NCI-H524 (cell line): ENCODE measurements at places on chromosomes 12 and 14.

GRCh38 chr14:23605931-23606585 is 27.5 kb upstream of the JPH4 start:
- no peak for DNase-seq

- DNase-seq: no peak
These were observed 453.7 kb upstream of the RGS6 start for GRCh38 chr14:71478542-71478941.

GRCh38 chr12:58819985-58820384 is 100.3 kb downstream of the LRIG3 start:
- DNase-seq: no peak

DNA sequence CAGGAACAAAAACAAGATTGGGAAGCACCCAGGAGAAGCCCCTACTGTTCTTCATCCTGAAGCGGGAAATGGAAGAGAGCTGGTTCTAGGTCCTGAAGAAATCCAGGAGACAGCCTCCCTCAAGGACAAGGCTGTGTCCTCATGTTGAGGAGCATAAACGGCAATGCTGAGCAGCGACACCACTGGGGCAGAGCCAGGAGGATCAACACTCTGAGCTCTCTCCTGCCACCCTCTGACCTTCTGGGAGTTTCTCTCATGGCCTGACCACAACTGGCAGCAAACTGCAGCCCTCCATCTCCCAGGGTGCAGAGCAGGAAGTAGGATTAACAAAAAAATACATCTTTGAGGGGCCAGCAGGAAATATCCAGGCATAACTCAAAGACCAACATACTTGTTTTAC is 1292.2 kb upstream of the TMEM132C start:
- no peak for DNase-seq

DNA sequence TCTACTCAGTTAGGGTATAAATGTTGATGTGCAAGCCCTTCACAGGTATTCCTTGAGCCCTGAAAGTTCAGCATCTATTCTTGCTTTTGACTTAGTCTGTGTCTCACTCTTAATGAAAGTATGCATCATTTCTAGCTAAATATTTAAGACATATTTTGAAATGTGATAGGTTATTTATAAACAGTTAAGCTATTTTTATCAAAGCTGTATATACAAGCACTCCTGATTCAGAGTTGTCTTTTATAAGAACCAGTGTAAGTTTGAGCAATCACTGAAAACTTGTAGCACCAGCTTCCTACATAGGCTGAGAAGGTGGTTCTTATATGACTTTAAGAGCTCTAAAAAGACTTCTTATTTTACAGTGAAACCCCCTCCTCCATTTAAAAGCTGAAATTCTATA is 98.6 kb downstream of the MYF5 start:
- DNase-seq: no peak

DNA sequence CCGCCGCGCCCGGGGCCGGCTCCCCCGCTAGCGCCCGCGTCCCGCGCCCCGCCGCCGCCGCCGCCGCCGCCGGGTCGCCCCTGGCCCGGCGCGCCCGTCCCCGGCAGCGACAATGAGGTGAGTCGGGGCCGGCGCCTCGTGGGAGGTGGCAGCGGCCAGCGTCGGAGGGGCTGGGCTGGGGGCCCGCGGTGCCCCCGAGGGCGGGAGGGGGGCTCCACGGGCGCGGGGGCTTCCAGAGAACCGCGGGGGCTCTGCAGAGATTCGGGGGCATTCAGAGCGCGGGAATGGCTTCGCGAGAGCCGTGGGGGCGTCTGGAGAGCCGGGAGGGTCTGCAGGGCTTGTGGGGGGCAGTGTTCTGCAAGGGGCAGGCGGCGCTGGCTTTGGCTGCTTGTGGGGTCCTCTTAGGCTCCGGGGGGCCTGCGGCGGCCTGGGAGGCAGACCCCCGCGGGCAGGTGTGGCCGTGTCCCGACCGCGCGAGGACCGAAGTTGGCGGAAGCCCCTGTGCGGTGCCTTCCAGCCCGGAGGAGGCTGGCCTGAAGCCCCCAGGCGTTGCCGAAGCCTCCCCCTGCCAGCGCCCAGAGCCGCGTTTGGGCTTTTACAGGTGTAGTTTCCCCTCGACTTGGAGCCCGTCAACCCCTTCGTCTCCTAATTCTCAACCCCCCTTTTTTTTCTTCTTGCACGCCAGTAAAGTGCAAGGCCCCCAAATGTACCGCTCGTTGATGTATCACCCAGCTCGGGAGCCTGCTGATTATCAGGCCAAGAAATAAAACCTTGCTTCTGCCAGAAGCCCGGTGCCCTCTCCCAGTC is 93.1 kb upstream of the EVL start:
- peak; percentile 31 for DNase-seq

GRCh38 chr12:1003600-1004271 is 12.7 kb downstream of the ERC1 start:
- no peak for DNase-seq
